Mucosa of descending colon (tissue), 3 donors: ENCODE measurements at places on chromosomes 5 and 9. TPM values are rescaled to one million over a fixed set of nuclear protein-coding genes. Genes with fewer than 3 reads are reported as not detected.

DNA sequence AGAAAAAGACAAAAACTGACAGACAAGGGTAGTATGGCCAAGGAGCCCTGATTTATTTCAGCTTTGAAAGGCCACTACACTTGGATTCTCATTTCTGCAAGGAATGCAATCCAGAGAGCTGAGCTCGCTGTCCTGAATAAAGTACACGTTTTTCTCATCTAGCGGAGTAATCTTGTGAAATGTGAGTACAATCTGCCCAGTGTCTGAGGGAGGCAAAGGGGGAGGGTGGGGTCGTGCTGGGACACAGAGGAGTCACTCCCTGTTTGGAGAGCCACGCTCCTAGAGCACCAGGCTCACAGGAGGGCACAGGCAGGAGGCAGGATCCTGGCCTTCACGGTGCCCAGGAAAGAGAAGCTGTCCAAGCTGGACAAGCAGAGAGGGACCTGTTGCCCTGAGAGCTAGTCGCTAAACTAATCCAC lies 51.0 kb upstream of the IFNK start:
- no peak for DNase-seq

DNA sequence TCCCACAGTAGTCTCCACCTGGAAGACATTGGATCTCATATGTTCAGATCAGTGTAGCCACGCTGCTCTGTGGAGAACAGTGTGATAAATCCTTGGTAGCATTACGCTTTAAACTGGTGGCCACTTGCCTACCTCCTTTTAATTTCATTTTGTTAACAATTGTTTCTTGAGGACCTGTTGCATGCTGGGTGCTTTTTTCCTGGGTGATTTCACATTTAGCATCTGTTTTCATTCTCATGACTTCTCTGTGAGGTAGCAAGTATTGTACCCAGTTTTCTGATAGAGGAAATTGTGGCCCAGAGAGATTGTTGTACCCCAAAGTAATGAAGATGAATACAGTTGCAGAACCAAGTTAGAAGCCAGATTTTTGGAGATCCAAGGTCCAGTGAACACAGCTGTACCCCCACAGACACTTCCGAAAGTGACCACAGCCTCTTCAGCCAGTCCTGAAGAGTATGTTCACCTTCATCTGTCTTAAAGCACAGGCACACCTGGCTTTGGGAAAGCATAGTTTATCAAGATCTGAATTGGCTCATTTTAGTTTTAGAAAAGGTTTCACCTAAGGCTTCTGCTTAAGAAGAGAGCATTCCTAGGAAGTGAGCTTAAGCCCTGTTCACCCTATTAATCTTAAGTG lies 75.2 kb downstream of the F2RL2 start:
- no peak for DNase-seq

- no peak for DNase-seq
Observed at GRCh38 chr9:21904776-21905175, 89.4 kb downstream of the CDKN2A start.

DNA sequence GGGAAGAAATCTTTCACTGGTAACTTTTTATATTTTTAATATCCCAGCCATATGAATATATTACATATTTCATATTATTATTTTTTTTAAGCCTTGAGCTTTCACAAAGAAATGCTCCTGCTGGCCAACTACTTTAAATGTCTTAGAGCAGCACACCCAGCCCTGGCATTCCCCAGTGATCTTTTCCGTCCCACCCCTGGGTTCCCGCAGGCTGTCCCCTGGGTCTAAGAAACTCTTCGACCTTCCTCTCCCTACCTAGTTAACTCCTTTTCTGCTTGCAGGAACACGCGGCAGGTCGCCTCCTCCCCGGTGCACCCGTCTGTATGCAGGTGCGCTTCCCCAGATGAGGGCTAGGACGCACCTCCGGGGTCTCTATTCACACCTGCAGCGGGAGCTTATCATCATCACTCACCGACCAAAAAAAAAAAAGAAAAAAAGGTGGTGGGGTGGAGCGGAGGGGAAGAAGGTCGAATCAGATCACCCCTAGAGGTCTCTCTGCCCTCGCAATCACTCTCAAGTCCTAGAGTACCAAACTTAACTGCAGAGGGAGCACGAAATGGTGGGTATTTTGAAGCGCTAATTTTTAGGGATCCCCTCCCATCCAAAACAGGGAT lies 696 bp downstream of the ZFP62 start:
- no peak for DNase-seq

DNA sequence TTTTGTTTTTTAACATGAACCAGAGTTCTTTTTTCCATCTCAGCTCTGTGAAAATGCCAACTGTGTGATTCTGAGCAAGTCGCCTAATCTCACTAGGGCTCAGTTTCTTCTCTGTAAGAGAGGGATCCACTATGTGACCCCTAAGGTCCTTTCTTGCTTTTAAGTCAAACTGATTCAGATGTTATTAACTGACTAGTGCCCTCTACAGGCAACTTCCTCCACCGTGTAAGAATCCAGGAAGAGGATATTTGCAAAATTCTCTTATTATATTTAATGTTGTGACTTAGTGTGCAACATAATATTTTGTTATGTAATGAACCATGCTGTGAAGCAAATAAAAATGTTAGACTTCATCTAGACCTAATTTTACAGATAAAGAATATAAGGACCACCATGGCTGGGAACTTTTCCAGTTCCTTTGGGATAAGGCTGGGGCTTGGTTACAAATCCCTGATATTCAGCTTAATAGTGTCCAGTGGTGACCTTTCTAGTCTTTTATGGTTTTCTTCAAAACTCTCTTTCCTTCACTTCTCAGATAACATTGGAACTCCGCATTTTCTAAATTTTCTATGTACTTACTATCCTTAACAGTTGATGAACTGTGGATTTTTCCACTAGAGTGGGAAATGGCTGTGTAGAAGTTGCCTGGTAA lies 244.7 kb downstream of the PIK3R1 start:
- DNase-seq = no peak

DNA sequence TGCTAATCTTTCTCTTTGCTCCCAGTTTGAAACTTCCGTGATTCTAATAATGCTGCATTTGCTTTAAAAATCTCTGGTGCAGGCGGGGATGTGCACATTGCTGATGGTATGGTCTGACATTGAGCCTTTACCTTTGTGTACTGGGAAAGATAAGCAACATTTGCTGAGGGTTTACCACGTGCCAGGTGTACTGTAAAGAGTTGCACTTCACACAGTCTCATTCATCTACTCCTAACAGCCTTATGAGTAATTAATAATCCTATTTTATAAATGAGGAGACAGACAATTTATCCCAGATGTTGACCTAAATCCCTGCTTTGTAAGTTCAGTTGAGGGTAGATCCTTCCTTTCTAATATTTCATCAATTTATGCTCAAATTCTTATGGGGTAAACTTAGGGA lies 726 bp upstream of the ADGRV1 start:
- DNase-seq = no peak

- peak; percentile 42 for DNase-seq
Observed at GRCh38 chr5:114362977-114363761, 1.3 kb downstream of the KCNN2 start.

CSF1R gene
- total RNA-seq = 9.0 TPM

- DNase-seq = no peak
Observed at GRCh38 chr5:73917433-73917832, 291.4 kb downstream of the ARHGEF28 start.

DNA sequence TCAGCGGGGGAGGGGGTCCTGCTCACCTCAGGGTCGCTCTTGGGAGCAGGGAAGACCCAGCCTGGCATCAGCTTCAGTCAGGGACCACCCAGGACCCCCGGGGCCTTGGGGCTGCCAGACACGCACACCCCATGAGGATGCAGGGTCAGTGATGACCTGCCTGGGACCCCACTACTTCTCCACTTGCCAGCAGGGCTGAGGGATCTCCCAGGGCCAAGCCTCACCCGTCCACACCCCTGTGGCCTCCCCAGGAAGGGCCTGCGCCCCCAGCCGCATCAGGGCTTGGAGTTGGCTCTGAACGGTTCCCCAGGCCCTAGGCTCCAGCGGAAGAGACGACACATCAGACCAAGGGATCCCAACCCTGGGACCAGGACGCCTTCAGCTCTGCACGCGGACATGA lies 33.7 kb downstream of the SLC12A7 start:
- DNase-seq = no peak

DNA sequence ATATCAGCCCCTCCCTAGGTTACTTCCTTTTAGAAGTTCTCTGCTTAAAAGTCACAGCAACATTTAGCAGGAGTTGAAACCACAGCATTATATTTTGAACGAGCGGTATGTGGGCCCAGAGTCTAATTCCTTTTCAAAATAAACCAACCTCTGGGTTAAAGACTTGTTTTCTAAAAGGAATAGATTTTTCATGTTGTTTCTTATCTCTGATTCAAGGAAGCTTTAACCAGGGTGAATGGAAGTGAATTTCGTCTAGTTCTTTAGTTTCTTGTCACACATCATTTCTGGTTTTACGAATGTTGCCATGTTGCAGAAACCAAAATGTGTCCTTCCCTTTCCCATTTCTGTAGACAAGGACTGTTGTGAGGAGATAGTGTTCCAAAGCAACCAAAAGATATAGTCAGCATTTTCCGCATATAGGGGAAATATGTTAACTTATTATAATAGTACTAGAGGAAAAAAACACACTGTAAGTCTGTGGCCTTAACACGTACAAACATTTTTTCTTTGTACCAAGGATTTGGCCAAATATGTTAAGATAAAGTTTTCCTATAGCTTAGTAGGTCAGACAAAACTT lies 142.4 kb downstream of the PCSK5 start:
- no peak for DNase-seq

GRCh38 chr5:88298425-88298824 lies 29.8 kb upstream of the TMEM161B start:
- DNase-seq = no peak

FBXW2 gene
- total RNA-seq = 67.5 TPM

- DNase-seq = no peak
Observed at GRCh38 chr5:174355208-174355612, 309.7 kb downstream of the NSG2 start.

SH3TC2 gene
- 2.2 TPM for total RNA-seq

DNA sequence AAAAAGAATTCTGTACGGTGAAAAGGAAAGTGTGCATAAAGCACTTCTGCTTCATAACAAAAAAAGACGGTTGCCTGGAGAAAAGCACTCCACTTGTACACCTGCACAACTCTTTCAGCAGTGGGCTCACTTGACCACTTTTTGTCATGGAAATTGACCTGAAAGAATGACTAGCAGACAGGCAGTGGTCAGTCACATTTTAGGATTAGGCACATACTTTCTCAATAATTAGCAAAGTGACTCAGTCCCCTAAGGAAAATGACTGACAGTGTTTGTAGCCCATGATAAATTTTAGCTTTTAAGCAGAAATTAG lies 169.3 kb downstream of the FANCC start:
- no peak for DNase-seq

TMEFF1 gene
- 0.38 TPM for total RNA-seq

GRCh38 chr5:152676196-152676595 lies 271.1 kb upstream of the NMUR2 start:
- no peak for DNase-seq

- no peak for DNase-seq
Observed at GRCh38 chr5:174454464-174454863, 269.9 kb upstream of the MSX2 start.

DNA sequence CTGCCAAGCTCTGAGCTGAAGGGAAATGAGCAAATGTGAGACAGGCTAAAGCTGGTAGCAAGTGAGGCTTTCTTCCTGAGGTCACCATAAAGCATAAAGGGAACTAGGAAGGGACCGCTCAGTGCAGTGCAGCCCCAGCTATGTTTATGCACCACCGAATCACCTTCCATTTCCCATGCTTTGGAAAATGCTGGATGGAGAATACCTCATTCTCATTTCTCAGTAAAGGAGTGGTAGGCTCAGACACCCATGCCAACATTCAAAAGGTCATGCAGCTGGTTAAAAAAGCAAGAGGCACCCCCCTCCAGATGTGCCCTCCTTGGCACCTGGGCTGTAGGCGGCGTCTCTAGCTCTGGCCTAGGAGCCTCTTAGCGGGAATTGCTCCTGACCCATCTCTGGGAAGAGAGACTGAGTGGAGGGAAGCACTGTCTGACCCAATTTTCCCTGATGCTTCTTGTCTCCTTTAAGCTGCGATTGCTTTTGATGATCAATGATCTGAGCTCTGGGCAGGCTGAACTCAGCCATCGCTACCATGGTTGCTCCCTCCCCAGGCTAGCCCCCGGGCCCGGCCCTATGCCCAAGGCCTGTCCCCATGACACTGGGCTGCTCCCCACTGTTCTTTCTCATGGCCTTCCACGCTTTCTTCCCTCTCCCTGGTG lies 58.7 kb downstream of the ZNF354C start:
- DNase-seq = no peak

DNA sequence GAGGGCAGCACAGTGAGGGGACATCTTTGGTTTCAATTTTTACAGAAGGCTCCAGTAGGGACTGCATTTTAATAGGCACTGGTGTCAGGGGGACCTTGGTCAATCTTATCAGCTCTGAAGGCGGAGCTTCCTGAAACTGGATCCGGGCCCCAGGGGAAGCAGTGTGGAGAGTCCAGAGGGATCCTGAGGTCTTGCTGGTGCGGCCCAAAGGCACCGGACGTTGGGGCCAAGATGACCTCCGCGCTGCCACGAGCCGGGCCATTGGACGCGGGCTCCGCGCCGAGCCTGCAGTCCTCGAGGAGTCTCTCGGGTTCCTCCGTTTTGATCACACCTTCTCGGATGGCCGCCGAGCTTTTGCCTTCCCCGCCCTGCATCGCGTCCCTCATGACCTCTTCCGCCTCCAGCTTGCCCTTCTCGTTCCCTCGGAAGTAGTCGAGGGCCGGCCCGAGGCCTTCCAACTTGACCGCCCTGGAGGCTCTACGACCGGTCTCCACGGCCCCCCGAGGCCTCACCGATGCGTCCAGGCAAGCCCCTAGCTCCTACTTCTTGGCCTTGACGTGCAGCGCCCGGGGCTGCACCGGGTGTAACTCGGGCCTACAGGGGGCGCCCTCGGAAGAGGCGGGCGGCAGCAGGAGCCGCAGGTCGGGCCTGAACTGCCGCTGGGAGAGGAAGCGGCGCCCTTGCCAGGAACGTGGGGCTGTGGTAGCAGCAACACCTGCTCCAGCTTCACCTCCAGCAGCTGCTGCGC lies 18.8 kb downstream of the C5orf52 start:
- no peak for DNase-seq

- DNase-seq = no peak
Observed at GRCh38 chr5:11182441-11183080, 421.5 kb upstream of the DAP start.

- no peak for DNase-seq
Observed at GRCh38 chr5:169814522-169814921, 165.8 kb downstream of the INSYN2B start.

PRLR gene
- 35.8 TPM for total RNA-seq

DNA sequence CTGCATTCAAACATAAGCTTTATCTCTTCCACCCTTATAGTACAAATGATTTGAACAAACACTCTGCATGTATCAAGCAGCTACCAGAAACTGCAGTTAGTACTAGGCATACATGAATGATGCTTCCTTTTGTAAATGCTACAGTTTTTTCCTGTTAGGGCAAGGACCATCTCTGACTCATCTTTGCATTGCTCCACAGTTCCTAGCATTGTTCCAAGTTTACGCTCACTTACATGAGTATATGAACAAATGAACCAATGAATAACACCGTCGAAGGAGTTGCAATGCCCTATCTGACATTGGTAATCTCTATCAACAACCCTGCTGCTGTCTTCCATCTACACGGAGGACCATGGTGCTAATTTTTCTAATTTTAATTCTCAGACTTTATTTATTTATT lies 2.1 kb upstream of the ALDH7A1 start:
- no peak for DNase-seq

GRCh38 chr5:130243641-130244040 lies 339.4 kb downstream of the CHSY3 start:
- no peak for DNase-seq
